ENCODE measurements at places on chromosomes 3 and 15. TPM values are rescaled to one million over a fixed set of nuclear protein-coding genes. Genes with fewer than 3 reads are reported as not detected.

MYO5C gene
- 3.2 TPM for total RNA-seq

C3orf70 gene
- 0.13 TPM for total RNA-seq

KY gene
- total RNA-seq, result not detected

LTK gene
- 0.21 TPM for total RNA-seq

DNA sequence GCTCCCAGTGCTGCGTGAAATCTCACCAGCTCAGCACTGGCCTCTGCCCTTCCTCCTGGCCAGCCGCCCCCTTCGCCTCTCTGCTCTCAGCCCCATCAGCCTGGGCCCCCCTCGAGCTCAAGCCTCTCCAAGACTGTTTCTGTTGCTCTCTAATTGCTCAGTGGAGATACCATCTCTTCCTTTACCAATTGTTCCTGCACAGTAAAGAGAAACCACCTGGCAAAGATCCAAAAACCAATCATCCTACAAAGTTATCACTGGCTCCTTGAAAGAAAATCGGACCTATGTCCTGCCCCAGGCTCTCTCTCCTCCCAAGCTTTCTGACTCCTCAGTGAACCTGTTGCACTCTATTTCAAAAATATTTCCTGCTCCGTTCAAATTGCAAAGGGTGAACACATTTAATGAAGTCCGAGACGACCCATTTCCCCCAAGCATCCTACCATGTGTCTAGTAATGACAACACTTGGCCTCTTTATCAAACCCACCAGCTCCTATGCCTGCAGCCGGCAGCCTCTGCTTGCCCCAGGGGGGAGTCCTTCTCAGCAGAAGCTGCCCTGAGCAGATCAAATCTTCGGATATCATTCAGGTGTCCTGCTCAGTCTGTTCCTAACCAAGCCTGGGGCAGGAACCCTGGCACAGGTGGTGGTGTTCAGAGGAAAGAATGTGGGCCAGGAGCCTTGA lies 53.7 kb upstream of the FAM174B start:
- H3K27me3 ChIP-seq, result peaks cover 10% of the 10 kb centered on the region
- no peak for DNase-seq
- no peaks in the 10 kb centered on the region for H3K36me3 ChIP-seq
- no peak overlapping the region for H3K4me3 ChIP-seq
- no peaks in the 10 kb centered on the region for H3K4me1 ChIP-seq

GRCh38 chr3:28989646-28990089 lies 291.2 kb upstream of the RBMS3 start:
- H3K27ac ChIP-seq, result no peak overlapping the region
- no peak for DNase-seq
- no peaks in the 10 kb centered on the region for H3K4me1 ChIP-seq
- no peaks in the 10 kb centered on the region for H3K27me3 ChIP-seq
- no peaks in the 10 kb centered on the region for H3K36me3 ChIP-seq

- H3K4me3 ChIP-seq, result no peak overlapping the region
- no peak overlapping the region for H3K27ac ChIP-seq
- H3K27me3 ChIP-seq, result no peaks in the 10 kb centered on the region
- peaks cover 2% of the 10 kb centered on the region for H3K4me1 ChIP-seq
Observed at GRCh38 chr3:142337994-142338393, 109.8 kb downstream of the XRN1 start.

DNA sequence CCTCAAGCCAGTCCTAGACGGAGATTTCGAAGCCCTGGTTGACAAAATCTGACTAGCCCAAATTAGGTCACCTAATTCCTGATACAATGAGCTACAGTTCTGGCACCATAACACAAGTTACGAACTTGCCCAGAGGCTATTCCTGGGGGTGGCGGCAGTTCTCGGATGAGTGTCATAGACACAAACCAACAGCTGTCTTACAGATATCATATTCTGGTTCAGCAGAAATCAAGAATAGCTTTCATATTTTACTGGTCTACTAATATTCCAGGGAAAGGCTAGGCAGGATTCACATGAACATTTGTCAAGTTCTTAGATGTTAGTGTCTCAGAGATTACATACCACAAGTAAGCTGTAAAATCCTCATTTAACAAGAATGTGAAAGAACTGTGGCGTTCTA lies 8.8 kb downstream of the ANAPC13 start:
- H3K27ac ChIP-seq, result no peak overlapping the region
- H3K36me3 ChIP-seq, result peaks cover 35% of the 10 kb centered on the region
- no peak for DNase-seq
- H3K4me3 ChIP-seq, result no peak overlapping the region
- no peaks in the 10 kb centered on the region for H3K27me3 ChIP-seq
